ENCODE measurements at places on chromosomes 6 and 20.

GRCh38 chr6:22399693-22400092, 102.9 kb upstream of the PRL start:
- DNase-seq: no peak

DNA sequence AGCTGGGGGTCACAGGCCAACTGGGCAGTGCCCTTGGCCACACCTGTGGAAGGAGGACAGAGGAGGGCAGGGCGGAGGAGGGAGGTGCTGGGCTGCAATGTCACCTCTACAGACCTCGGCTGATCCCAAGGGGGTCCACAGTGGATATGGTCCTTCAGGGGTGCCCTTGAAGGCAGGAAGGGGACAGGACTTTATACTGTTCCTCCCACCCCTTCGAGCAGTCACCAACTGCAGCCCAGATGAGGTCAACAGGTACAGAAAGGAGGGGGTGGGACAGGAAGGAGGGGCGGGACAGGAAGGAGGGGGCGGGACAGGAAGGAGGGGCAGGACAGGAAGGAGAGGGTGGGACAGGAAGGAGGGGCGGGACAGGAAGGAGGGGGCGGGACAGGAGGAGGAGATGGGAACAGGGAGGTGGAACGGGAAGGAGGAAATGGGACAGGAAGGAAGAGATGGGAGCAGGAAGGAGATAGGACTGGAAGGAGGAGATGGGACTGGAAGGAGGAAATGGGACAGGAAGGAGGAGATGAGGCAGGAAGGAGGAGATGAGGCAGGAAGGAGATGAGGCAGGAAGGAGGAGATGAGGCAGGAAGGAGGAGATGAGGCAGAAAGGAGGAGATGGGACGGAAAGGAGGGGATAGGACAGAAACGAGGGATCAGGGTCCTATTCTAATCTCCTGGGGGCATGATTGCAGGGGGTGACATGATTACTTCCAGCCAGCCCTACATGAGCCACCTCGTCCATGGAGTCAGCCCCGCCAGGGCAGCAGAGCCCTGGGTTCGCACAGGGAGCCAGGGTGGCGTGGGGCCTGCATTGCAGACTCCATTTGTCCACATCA, 19.4 kb upstream of the MRGBP start:
- DNase-seq: no peak

DNA sequence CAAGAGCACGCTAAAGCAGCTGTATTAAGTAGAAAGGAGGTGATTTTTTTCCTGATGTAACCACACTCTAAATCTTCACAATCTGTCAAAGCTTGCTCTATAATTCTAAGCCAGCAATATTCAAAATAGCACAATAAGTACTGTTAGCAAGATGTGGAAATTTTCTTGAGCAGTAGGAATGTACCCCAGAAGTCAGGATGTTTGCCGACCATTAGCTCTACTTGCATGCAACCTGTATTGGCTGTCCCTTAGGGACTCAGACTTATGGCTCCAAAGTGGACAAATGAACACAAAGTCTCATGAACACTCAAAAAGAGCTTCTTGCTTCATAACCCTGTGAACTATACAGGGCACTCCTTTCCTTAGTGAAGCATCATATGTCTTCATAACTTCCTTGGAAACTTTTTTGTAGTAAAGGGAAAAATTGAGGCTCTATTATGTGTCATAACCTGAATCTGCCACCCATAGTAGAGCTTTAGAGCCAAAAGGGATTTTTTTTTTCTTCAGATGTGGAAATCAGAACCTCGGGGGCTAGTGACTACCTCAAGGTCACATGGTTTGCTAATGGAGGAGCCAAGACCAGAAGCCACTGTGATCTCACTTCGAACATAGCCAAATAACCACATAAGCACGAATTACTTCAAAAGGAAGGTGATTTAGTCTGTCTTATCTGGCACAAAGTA, 54.5 kb downstream of the ADGRG6 start:
- DNase-seq: no peak

DNA sequence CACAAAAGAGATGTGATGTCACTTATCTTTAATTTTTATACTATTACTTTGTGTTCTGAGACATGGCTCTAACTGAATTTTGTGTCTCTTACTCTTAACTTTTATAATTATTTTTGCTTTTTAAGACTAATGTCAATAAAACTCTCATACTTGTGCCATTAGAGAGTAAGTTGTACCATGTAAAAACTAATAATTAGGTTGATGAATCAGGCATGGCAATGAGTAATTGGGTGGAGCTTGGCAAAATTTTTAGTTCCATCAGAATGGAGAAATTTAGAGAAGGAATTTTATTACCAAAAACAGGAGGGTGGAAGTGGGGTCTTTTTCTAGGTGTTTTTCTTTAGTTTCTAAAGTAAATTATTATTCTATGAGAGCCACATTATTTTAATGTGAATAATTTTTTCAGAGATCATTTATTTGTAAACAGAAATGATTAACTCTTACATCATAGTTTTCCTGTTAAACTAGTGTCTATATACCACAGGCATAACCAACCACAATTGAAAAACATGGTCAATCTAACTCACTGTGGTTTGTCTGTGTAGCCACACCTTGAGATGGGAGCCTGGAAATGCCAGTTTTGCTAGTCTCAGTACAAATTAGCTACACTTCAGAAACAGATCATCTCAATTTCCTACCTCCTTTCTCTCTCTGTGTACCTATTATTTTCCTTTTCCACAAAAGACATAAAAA, 51.8 kb downstream of the ELOVL4 start:
- no peak for DNase-seq

GRCh38 chr20:60101891-60102281, 143.7 kb downstream of the CDH26 start:
- DNase-seq: no peak

DNA sequence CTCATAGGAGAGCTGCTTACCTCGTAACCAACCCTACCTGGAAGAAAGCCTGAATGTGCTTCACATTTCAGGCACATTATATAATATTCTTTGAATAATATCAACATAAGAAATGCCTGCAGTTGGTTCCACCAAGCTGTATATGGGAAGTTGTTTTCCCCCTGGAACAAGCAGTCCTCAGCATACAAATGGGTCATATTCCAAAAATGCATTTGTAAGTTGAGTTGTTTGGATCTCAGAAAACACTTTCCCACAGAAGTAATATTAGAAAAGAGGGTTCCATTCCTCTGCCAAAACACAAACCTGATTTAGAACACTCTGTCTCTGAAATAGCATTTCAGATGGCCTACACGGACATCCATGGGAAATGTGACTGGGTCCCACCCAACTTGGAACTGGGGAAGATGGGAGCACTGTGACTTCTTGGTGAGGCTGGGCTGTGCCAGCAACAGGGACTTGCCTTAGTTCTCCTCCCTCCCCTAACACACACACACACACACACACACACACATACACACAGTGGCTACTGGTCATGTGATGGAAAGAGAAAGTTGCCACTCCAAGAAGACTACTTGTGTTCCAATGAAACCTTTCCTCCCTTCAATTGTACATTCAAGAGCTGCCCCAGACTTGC, 11.4 kb upstream of the RCAN2 start:
- no peak for DNase-seq

DNA sequence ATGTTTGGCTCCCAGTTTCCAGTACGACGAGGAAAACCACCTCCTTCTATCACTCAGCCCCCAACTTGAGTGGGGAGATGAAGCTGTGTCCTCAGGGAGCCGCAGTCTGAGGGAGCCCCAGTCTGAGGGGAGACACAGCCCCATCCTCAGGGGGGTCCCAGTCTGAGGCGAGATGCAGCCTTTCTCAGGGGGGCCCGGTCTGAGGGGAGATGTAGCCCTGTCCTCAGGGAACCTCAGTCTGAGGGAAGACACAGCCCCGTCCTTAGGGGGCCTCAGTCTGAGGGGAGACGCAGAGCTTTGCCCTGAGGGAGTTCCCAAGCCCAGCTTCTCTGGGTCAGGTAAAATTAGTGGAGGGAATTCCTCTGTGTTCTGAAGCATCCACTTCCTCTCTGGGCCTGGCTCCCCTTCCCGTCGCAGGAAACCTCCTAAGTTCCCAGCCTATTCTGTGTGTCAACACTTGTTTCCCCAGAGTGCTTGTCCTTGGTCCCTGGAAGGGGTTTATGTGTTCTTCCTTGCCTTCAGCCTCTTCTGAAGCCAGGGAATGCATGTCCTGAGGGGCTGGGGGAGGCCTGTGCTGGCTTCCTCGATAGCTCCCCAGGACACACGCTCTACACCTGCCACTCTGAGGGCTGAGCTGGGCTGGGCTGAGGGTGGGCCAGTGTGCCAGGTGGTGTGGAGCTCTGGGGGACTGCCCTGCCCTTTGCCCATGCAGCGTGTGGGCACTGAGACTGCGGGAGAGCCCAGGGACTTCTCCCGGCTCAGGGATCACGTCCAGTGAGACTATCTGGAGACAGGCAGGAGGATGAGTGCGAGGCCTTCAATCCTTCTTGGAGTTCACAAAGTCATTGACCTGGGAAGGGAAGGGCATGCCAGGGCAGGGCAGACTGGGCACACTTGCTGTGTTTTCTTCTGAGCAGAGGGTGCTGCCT, 55.4 kb downstream of the VEGFA start:
- DNase-seq: no peak

DNA sequence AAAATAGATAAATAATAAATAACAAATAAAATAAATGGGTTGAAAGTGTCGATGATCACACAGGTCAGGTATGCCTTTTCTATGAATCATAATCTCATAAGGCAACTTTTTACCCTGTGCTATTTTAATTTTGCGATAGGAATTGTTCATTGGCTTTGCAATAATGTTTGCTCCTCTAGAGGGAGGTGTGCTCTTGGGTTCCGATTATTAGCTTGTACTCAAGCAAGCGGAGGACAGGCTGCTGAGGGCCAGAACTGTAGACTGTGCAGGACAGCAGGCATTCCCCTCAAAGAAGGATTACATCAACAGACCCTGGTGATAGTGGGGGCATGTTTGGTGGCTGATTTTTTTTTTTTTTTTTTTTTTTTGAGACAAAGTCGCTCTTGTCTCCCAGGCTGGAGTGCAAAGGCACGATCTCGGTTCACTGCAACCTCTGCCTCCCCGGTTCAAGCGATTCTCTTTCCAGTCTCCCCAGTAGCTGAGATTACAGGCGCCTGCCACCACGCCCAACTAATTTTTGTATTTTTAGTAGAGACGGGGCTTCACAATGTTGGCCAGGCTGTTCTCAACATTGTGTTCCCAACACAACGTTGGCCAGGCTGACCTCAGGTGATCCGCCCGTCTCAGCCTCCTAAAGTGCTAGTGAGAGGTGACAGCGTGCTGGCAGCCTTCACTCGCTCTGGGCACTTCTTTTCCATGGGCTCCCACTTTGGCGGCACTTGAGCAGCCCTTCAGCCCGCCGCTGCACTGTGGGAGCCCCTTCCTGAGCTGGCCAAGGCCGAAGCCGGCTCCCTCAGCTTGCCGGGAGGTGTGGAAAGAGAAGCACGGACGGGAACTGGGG, 35.6 kb downstream of the RIOK1 start:
- no peak for DNase-seq

GRCh38 chr20:7806831-7807230, 133.4 kb downstream of the HAO1 start:
- no peak for DNase-seq

GRCh38 chr6:116445102-116445501, 16.1 kb upstream of the CALHM6 start:
- no peak for DNase-seq

- DNase-seq: no peak
Observed at GRCh38 chr6:35051396-35051795, 89.7 kb downstream of the TCP11 start.

DNA sequence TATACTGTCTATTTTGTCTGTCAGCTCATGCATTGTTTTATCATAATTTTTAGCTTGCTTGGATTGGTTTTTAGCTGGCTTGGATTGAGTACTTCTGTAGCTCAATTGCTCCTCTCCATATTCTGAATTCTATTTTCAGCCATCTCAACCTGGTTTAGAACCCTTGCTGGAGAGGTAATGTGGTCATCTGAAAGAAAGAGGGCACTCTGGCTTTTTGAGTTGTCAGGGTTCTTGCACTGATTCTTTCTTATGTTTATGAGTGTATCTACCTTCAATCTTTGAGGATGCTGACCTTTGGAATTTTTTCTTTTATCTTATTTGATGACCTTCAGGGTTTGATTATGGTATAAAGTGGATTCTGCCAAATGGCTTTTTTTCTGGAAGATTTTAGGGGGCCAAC, 632.7 kb upstream of the ID4 start:
- no peak for DNase-seq

- DNase-seq: no peak
Observed at GRCh38 chr6:73727114-73727513, 31.1 kb downstream of the CD109 start.

DNA sequence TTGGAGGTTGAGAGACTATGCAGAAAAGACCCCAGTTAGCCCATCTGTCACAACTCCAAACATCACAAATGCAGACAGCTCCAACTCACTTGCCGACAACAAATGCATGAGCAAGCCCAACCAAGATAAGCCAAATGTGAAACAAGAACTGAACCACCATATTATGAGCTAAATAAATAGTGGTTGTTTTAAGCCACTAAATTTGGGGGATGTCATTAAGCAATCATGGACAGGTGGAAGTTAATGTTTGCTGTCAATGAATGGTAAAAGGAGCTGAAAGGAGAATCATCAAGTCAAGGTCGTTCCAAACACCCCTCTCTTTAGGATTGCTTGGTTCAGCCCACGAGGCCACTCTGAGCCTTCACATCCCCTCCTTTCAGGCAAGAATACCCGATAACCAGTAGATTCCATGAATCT, 71.2 kb upstream of the PLCB4 start:
- DNase-seq: no peak

- DNase-seq: no peak
Observed at GRCh38 chr6:6716998-6717763, 128.7 kb downstream of the LY86 start.

DNA sequence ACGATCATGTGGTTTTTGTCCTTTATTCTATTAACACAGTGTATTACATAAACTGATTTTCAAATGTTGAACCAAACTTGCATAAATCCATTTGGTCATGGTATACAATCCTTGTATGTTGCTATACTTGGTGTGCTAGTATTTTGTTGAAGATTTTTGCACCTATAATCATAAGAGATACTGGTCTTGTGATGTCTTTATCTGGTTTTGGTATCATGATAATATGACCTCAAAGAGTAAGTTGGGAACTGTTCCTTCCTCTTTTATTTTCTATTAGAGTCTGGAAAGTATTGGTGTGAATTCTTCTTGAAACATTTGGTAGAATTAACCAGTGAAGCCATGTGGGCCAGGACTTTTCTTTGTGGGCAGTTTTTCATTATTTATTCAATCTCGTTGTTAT, 65.3 kb downstream of the TRPC4AP start:
- DNase-seq: no peak

GRCh38 chr20:50415516-50416268, 94.5 kb upstream of the PTPN1 start:
- DNase-seq: no peak

GRCh38 chr20:2995796-2996195, 47.6 kb upstream of the GNRH2 start:
- DNase-seq: no peak

GRCh38 chr20:57051096-57051495, 215.3 kb downstream of the BMP7 start:
- DNase-seq: no peak

DNA sequence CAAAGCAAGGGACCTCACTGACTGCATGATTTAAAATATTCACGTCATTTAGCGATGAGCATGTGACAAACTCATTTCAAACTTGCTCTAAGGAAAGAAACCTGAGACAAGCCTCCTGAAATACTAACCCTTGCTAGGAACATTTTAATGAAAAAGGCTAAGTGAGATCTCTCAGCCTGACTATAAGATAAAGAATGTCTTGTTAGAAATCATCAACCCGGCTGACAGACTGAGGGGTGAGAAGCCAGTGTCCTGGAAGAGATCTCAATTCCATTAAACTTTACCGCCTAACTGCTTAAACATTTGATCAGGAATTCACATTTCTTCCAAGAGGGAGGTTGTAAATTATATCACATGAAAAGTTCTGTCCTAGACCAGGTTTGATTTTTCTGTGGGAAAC, 274.8 kb upstream of the EXOC2 start:
- no peak for DNase-seq

GRCh38 chr6:163671355-163671754, 256.8 kb downstream of the QKI start:
- no peak for DNase-seq
